Activated naive CD4-positive, alpha-beta T cell treated with anti-CD3 and anti-CD28 coated beads for 36 hours (primary cell): ENCODE measurements at places on chromosomes 11 and 22. TPM values are rescaled to one million over a fixed set of nuclear protein-coding genes. Genes with fewer than 3 reads are reported as not detected.

The TUB gene
- total RNA-seq: 0.69 TPM

The CLCF1 gene
- not detected for total RNA-seq

The AMOTL1 gene
- total RNA-seq: 1.0 TPM

The RFPL1 gene
- not detected for total RNA-seq

The ESAM gene
- 1.2 TPM for total RNA-seq

The HEPN1 gene
- total RNA-seq: not detected

The A4GALT gene
- not detected for total RNA-seq

The RBMXL2 gene
- not detected for total RNA-seq

DNA sequence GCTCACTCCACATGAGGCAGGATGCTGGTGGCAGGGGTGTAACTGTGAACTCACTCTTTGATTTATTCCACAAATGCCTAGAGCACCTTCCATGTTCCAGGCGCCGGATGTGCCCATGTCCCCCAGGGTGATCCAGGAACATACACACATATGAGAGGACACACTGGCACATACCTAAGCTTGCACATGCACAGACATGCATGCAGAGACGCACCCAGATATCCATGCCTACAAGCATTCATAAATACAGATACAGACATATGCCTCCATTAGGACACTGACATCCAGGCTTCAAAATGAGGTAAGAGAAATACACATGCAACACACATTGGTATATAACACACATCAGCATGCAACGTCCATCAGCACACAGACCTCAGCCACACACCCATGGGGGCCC, 4.5 kb downstream of the OSM start:
- DNase-seq: no peak

DNA sequence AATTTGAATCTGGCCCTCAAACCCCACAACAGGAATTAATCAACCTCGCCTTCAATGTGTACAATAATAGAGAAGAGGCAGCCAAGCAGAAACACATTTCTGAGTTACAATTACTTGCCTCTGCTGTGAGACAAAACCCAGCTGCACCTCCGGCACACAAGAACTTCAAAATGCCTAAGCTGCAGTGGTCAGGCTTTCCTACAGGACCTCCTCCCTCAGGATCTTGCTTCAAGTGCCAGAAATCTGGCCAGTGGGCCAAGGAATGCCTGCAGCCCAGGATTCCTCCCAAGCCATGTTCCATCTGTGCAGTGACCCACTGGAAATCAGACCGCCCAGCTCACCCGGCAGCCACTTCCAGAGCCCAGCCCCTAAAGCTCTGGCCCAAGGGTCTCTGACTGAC, 3.4 kb upstream of the NDUFC2 start:
- no peak for DNase-seq

DNA sequence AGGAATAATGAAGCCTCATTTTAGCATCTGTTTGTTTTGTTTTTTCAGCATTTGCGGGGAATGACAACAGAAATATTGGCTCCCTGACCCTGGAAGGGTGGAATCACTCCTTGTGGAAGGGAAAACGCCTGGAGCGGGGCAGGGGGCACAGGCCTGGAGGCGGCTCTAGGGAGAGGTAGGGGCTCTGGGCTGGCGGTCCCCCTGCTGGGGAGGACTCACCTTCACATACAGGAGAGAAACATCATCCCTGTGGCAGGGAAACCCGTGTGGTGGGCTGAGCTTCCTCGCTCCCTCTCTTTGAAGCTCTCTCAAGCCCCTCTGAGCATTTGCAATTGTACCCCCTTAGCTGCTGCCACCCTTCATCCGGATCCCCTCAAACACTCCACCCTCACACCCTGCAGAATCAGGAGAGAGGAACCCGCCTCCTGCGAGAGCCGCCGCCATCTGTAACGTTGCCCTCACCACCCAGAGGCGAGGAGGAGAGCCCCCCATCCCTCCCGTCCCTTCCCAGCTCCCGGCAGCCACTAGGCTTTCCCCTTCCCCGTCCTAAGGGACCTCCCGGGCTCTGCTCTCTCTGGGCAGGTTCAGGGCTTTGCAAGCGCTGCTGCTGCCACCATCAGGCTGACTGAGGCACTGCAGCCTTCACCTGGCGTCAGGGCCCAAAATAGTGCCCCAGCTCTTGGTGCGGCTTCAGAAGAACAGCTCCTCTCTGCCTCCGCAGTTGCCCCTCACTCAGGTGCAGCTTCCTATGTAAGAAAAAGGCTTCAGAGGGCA, 10.4 kb downstream of the KIRREL3 start:
- DNase-seq: peak; percentile 67

- DNase-seq: no peak
Measured at GRCh38 chr11:111207213-111207612, 38.3 kb upstream of the POU2AF2 start.

- DNase-seq: no peak
Measured at GRCh38 chr11:90532125-90532524, 309.3 kb upstream of the CHORDC1 start.

- no peak for DNase-seq
Measured at GRCh38 chr11:73396251-73396930, 20.2 kb downstream of the RELT start.

GRCh38 chr11:19872512-19873145, 160.0 kb downstream of the NAV2 start:
- no peak for DNase-seq

GRCh38 chr11:119479685-119480275, 56.8 kb upstream of the THY1 start:
- DNase-seq: no peak

DNA sequence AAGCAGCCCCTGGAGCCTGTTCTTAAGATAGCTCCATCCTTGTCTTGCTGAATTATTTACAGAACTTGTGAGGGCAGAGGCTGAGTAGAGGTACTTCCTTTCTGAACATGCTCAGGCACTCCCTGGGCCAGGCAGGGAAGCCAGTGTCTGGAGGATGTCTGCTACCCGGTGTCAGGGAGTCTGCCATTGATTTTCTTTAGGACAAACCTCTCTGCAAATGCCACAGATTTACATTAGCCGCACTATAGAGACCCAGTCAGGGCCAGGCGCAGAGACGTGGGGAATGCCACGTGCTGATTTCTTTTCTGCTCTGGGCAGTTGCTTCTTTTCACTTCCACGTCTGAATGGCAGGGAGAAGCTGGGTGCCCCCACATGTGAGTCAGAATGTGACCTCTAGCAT, 585.5 kb downstream of the NTM start:
- no peak for DNase-seq

DNA sequence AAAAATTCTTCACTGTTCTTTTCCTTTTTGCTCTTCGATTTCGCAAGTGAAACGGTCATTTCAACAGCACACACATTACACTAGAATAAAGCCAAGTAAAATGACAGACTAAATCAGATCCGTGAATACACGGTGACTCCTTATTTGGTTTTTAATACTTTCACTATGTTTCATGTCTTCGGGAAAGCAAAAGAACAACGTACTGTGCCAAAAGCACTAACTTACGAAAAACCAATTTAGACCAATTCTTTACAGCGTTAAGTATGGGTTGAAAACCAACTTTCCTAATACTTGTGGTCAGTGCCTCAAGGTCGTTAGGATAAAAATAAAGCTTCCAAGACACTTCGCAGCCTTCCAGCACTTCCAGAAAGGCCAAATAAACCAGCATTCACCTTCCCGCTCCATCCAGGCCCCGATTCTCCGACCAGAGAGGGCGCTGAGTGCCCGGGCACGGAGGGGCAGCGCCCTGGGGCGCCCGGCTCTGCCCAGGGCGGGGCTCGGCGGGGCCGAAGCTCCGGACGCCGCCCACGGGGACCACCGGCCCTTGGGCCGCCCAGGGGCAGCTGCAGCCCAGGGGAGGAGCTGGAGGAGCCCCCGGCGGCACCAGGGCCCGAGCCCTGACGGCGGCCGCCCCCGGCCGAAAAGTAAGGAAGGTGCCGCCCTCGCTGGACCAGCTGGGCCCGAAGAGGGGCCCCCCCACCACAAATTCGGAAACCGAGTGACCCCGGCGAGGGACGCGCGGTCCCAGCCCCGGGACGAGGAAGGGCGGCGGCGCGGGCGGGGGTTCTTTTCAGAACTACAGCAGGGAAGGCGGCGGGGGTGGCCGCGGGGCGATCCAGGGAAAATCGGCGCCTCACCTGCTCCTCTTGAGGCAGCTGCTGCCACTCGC, 499 bp downstream of the ATL3 start:
- peak; percentile 58 for DNase-seq

GRCh38 chr11:20193307-20193706, 33.0 kb upstream of the DBX1 start:
- no peak for DNase-seq

GRCh38 chr11:69444381-69445130, 36.9 kb upstream of the LINC01488 start:
- no peak for DNase-seq

- DNase-seq: no peak
Measured at GRCh38 chr22:28006271-28006670, 87.2 kb upstream of the PITPNB start.

GRCh38 chr11:19163617-19164016, 38.2 kb downstream of the CSRP3 start:
- DNase-seq: no peak

- no peak for DNase-seq
Measured at GRCh38 chr11:119112314-119113020, 5.3 kb downstream of the C2CD2L start.

DNA sequence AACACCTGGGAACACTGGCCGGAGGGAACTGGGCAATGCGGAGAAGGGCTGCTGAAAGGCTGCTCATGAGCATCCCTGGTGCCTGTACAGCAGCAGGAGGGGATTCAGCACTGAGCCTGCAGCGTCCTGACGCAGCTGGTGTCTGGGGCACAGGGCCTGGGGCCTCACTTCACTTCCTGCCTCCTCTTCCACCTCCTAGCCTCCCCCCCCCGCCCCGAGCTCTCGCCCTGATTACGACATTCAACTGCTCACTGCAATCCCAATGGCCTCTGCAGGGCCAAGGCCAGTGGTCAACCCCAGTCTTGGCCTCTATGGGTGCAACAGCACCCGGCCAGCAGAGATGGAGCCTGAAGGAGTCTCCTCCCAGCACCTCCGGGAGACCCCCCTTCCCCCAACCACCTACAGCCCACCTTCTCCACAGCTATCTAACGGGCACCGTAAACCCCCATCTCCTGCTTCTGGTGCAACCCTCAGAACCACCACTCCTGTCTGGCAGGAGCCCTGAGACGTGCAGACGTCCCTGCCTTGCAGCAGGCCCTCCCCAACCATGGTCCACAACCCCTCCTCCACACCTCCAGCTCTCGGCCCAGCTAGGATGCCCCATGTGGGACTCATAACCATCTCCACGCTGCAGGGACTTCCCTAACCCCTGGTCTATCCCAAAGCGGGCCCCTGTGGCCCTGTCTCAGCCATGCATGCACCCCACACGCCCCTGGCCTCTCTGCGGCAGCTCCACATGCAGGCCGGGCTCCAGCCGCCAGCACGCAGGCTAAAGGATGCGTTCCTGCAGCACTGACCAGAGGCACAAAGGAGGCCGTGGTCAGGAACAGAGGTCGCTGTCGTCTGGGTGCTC, 38.2 kb downstream of the BRD1 start:
- peak; percentile 67 for DNase-seq

GRCh38 chr11:7576726-7577290, 63.0 kb downstream of the PPFIBP2 start:
- DNase-seq: no peak

DNA sequence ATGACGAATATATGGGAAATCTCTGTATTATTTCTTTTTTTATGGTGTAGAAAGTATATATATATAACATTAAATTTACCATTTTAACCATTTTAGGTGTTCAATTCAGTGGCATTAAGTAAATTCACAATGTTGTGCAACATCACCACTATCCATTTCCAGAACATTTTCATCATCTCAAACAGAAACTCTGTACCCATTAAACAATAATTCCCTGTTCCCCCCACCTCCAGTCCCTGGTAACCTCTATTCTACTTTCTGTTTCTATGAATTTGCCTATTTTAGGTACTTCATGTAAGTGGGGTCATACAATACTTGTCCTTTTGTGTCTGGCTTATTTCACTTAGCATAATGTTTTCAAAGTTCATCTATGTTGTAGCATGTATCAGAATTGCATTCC, 15.3 kb upstream of the PTS start:
- no peak for DNase-seq

DNA sequence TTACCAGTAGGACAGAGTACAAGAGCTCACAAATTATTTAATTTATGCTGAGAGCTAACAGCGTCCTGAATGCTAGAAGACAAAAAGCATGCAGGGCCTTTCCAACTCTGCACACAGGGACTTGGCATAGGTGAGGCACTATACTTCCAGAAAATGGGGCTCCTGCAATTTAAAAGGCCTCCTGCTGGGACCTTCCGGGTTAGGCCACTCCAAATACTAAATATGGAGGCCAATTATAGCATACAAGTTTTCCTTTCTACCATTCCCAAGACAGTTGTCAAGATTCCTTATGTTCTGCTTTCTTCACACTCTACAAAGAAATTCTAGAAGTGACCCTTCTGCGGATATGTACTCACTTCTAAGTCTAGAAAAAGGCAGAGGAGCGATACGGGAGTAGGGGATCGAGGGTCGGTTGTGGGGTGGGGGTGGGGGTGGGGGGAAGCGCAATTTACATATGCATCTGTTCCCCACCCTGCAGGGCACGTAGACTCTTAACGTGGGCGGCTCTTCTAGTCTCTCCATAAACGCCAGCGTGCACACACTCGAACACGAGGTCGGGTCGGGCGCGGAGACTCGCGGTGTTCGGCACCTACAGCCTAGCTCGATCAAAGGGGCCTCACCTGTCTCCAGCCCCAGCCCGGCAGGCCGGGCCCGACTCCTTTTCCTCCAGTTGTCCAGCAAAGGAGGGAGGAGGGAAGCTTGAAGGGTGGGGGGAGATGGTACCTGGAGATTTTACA, 728 bp downstream of the DCUN1D5 start:
- peak; percentile 52 for DNase-seq

DNA sequence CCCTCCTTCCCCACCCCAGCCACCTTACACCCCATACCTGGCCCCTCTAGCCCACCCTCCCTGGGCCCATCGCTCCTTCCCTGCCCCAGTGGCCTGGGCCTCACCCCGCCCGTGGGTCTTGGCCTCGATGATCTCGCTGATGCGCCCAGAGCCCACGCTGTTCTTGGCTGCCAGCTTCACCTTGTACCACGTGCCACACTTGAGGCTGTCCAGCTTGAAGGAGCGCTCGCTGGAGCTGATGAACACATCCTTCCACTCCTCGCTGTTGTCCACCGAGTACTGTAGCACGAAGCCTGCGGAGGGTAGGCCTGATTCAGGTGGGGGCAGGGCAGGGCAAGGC, 110.1 kb downstream of the CEP164 start:
- no peak for DNase-seq

DNA sequence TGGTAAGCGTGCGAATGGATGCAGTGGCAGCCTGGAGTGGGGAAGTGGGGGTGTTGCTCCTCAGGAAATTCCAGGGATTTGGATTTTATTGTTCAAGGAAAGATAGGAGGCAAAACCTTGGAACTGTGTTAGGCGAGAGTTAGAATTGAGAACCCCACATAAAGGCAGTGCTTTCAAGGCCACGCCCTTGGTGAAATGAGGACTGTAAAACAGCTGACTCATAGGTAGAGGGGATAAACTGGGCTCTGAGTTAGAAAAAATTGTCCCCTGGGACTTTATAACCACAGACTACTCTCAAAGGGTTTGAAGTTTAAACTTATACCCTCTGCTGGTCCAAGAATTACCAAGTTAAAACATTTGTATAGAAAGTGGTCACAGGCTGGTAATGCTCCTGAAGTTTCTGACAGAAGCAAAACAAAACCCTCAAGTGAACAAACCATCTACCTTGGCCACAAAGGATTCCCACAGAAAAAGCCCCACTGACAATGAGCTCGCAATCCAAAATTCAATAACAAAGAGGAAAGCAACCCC, 250.3 kb upstream of the TBCEL start:
- DNase-seq: no peak

GRCh38 chr11:38543986-38544385, 1946.0 kb upstream of the RAG2 start:
- DNase-seq: no peak
